Endothelial cell of umbilical vein (primary cell): ENCODE measurements at places on chromosomes 1 and 21. TPM values are rescaled to one million over a fixed set of nuclear protein-coding genes. Genes with fewer than 3 reads are reported as not detected.
A peak's percentile ranks its signal among the peaks of the same experiment; 100 is the strongest.

Gene AMY1B
- not detected in 2 replicates for total RNA-seq

Gene VWA1
- total RNA-seq: 3.3 and 6.1 TPM in 2 replicates

Gene FMN2
- total RNA-seq: not detected in 2 replicates

Gene MIXL1
- total RNA-seq: 1.2 TPM in 2 replicates

Gene CHD5
- 0.11 and 0.14 TPM in 2 replicates for total RNA-seq

Gene CHI3L1
- not detected in 2 replicates for total RNA-seq

Gene SLC25A44
- total RNA-seq: 24.0 and 26.3 TPM in 2 replicates

Gene S100A10
- total RNA-seq: 650 and 779 TPM in 2 replicates

Gene PRDM16
- total RNA-seq: not detected in 2 replicates

Gene CRYBG2
- not detected in 2 replicates for total RNA-seq

Gene FCMR
- total RNA-seq: not detected in 2 replicates

Gene S100A1
- not detected in 2 replicates for total RNA-seq

Gene SLC45A1
- total RNA-seq: 1.1 and 1.4 TPM in 2 replicates

Gene PCAT6
- 1.5 and 1.7 TPM in 2 replicates for total RNA-seq

DNA sequence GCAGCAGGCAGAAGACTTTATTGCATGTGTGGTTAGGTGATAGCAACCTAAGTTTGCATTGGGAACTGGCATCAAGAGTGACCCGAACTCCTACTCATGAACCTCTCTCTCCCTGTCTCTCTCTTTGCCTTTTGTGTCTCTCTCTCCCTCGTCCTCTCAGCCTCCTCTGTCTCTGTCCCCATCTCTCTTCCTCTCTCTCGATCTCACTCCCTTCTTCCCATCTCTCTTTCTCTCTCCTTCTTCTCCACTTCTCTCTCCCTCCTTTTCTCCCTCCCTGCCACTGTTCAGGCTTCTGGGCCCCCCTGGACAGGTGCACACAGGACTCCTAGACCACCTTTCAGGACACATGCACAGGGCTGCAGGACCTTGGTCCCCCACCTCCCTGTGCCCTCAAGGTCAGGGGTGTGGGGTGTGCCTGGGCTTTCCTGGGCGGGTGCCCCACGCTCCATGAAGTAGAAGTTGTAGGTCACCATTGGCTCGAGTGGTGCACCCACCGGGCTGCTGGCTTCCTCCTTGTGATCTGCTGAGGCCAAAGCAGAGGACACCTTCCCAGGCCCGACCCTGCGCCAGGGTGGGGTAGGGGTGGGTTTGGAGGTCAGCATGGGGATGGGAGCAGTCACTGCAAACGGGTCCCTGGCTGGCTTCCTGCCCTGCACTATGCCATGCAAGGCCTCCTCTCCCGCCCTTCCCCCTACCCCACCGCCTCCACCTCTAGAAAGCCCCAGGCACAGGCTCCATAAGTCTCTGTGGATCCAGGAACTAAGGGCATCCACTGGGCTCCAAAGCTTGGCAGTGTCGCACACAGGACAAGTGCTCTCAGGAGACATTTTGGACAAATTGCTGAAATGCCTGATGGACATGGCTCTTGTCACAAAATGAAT is 13.2 kb upstream of the ZBTB17 start:
- no peaks in the 10 kb centered on the region for H3K27me3 ChIP-seq
- DNase-seq: no peak
- no peaks in the 10 kb centered on the region for H3K36me3 ChIP-seq
- no peak overlapping the region for H3K4me3 ChIP-seq
- no peak overlapping the region for H3K27ac ChIP-seq

DNA sequence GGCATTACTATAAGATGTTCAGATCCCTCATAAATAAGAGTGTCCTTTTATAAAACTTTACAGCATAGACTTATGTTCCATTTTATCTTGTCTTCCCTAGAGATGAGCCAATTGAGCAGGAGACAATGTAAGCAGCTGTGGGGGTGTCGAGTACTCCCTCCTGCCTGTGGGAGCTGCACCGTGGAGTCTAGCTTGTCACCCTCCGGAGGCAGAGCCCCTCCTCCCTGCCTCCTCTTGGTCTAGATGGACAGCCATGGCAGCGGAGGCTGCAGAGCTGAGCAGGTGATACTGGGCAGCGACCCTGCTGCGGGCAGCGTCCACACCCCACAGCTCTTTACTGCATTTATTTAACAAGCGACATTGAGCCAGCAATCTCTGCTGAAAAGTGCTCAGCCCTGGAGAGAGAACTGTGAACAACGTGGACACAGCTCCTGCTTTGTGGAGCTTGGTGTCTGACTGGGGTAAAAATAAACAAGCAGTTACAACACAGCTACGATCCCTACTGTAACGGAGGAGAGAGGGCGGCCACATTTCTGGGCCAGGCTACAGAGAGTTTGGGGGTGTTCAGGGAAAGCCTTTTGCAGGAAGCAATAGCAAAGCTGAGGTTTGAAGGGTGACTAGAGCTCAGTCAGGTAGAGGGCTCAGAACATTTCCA is 12.8 kb upstream of the KIF21B start:
- no peaks in the 10 kb centered on the region for H3K36me3 ChIP-seq
- H3K27me3 ChIP-seq: peaks cover 8% of the 10 kb centered on the region
- no peak overlapping the region for H3K27ac ChIP-seq
- DNase-seq: no peak
- no peaks in the 10 kb centered on the region for H3K4me1 ChIP-seq
- H3K4me3 ChIP-seq: no peak overlapping the region

DNA sequence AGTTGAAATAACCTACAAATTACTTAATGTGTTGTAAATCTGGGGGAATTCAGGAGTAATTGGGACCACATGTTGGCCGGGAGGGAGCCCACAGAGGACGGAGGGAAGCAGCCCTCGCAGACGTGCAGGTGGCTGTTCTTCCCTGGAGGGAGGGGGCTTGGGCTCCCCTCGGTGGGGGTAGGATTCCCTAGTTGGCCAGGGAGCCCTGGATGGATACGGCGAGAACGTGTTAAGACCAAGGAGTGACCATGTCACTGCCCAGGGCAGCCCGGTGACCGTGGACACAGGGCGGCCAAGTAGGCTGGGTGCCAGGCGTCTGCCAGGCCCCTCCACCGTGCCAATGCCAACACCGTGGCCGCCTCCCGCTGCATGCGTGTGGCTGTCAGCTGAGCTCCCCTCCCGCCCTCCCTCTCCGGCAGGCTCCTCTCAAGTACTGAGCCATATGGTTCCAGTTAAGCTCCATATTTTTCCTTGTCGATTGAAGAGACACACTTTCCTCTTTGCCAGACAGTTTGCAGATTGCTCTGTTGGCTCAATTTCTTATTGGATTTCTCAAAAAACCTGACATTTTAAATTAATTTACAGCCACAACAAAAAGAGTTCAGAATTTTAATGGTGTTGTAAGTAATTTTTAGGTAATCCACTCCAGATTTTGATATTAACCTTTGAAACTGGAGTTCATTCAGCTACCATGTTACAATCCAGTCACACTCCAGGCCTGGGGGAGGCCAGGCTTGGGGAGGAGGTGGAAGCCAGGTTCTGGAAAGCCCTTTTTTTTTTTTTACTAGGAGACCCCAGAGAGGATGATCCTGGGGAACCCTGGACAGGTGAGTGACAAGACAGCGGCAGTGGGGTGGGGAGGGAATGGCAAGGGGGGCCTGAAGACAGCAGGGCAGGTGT is 71.2 kb downstream of the CASZ1 start:
- no peaks in the 10 kb centered on the region for H3K4me1 ChIP-seq
- H3K27ac ChIP-seq: no peak overlapping the region
- H3K4me3 ChIP-seq: no peak overlapping the region
- no peaks in the 10 kb centered on the region for H3K36me3 ChIP-seq
- no peak for DNase-seq

DNA sequence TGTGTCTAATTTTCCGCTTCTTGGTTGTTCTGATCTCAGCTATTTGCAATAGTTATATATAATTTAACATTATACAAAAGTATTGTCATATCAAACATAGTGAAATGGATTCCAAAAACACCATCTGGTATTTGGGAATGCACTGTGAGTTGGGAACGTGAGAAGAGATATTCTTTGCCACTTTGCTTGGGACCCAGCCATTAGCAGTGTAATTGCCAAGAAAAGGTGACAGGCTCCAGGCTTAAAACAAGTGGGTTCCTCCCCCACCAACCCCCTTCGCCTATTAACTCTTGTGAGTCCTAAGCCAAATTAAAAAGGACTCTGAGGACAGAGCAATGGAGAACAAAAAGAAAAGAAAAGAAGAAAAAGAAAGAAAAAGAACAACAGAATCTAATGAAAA is 186.7 kb upstream of the NFIA start:
- no peak overlapping the region for H3K4me3 ChIP-seq
- DNase-seq: no peak
- no peaks in the 10 kb centered on the region for H3K27me3 ChIP-seq
- H3K4me1 ChIP-seq: no peaks in the 10 kb centered on the region
- H3K36me3 ChIP-seq: no peaks in the 10 kb centered on the region

DNA sequence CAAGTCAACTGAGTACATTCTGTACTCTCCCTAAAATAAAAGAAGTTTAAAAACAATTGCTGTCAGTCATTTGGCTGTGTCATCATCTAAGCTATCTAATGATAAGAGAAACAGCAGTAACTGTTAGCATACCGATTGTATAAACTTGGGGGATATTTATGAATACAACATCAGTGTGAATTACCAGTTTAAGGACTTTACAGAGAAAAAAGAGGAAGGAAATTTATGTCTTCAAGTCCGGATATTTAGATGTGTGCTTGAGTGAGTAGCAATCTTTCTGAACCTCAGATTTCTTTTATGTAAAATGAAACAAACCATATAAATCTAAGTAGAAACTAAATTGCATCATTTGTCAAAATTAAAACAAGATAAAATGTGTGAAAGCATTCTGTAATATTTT is 1557.0 kb downstream of the MRPL39 start:
- H3K27me3 ChIP-seq: no peaks in the 10 kb centered on the region
- no peak overlapping the region for H3K27ac ChIP-seq
- H3K36me3 ChIP-seq: no peaks in the 10 kb centered on the region
- no peak for DNase-seq
- no peak overlapping the region for H3K4me3 ChIP-seq
- H3K4me1 ChIP-seq: peaks cover 12% of the 10 kb centered on the region

GRCh38 chr1:17776426-17776825 is 21.3 kb downstream of the ACTL8 start:
- H3K27me3 ChIP-seq: no peaks in the 10 kb centered on the region
- no peaks in the 10 kb centered on the region for H3K36me3 ChIP-seq
- H3K4me3 ChIP-seq: no peak overlapping the region
- no peak for DNase-seq
- no peak overlapping the region for H3K27ac ChIP-seq

GRCh38 chr1:116368241-116368640 is 4.8 kb upstream of the ATP1A1 start:
- H3K27me3 ChIP-seq: peaks cover 12% of the 10 kb centered on the region
- H3K4me3 ChIP-seq: no peak overlapping the region

DNA sequence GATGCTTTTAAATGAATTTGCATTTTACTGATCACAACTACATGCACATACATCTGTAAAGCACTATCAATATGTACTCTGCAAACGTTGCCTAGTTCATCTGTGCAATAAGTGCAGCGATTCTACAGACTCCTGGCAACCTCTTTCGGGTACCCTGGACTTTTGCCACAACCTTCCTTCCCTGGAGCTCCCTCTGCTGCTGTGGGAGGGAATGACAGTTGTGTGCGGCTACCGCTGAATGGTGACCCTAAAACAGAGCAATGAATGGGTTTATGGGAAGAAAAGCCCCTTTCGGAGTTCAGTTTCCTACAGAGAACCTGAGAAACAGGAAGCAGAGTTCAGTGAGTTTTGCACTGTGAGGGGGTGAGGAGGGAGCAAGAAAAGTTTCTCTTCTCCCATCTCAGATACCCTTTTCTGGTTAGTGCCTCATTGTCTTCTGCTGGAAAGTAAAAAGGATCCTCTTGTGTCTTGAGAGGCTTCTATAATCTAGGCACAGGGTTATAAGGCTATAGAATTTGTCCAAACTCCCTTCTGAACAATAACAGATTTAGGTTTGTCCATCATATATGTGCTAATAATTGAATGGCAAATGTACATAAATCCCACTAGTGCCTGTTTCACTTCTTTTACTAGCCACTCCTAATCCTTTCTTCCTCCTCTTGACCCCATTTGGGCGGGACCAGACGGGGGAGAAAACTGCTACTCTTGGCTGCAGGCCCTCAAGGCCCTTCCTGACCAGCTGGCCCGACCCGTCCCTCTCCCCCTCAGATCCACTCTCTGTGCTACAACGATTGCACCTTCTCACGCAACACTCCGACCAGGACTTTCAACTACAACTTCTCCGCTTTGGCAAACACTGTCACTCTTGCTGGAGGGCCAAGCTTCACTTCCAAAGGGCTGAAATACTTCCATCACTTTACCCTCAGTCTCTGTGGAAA is 19.8 kb upstream of the SARS1 start:
- H3K27ac ChIP-seq: no peak overlapping the region
- DNase-seq: peak; percentile 19
- H3K4me3 ChIP-seq: no peak overlapping the region
- peaks cover 31% of the 10 kb centered on the region for H3K4me1 ChIP-seq

- peak overlapping the region; percentile 12 for H3K27ac ChIP-seq
- peaks cover 31% of the 10 kb centered on the region for H3K4me1 ChIP-seq
- H3K27me3 ChIP-seq: no peaks in the 10 kb centered on the region
- DNase-seq: peak; percentile 53
Observed at GRCh38 chr21:16583556-16583955, 853.8 kb downstream of the USP25 start.

- peak; percentile 94 for DNase-seq
- H3K36me3 ChIP-seq: no peaks in the 10 kb centered on the region
- no peak overlapping the region for H3K4me3 ChIP-seq
- H3K27me3 ChIP-seq: no peaks in the 10 kb centered on the region
Observed at GRCh38 chr21:34807146-34807880, 138.5 kb downstream of the CLIC6 start.

DNA sequence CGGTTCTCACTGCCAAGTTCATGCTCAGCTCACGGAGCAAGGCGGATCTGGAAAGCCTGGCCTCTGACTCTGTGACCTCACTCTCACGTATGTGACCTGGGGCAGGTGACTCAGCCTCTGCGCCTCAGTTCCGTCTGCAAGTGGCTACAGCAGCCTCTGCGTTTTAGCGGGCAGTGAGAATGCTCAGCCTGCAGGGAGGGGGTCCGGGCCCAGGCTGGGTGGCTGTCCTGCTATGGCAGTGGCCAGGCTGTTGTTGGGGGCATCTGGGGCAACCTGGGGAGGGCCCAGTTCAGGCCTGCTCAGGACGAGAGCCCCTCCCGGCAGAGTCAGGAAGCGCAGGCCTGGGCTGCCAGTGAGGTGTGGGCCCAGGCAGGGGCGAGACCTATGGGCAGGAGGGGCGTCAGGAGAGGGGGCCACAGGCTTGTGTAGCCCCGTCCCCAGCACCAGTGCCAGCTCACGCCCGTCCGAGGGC is 27.9 kb downstream of the ARHGEF16 start:
- peak; percentile 24 for DNase-seq
- no peak overlapping the region for H3K27ac ChIP-seq
- no peaks in the 10 kb centered on the region for H3K4me1 ChIP-seq

DNA sequence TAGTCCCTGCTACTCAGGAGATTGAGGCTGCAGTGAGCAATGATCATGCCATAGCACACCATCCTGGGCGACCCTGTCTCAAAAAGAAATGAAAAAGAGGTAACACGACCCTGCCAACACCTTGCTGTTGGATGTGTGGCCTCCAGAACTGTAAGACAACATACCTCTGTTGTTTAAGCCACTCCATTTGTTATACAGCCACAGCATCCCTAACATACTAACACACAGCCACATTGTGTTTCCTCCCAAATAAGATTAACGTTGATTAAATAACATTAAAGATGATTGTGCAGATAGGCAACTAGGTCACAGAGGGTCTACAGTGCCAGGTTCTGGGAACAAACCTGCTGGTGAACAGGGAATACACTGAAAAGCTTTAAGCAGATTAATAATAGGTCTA is 170.4 kb downstream of the RERE start:
- H3K4me3 ChIP-seq: no peak overlapping the region
- H3K36me3 ChIP-seq: no peaks in the 10 kb centered on the region
- no peak for DNase-seq
- H3K4me1 ChIP-seq: peaks cover 31% of the 10 kb centered on the region
- H3K27ac ChIP-seq: no peak overlapping the region
